Stimulated activated CD8-positive, alpha-beta memory T cell treated with anti-CD3 and anti-CD28 coated beads, Interleukin-7, amount 100 ng/mL, for 24 hours (primary cell): ENCODE measurements at places on chromosomes 16 and 17.

- no peak for DNase-seq
Measured at GRCh38 chr17:77999413-78000173, 41.1 kb downstream of the TNRC6C start.

DNA sequence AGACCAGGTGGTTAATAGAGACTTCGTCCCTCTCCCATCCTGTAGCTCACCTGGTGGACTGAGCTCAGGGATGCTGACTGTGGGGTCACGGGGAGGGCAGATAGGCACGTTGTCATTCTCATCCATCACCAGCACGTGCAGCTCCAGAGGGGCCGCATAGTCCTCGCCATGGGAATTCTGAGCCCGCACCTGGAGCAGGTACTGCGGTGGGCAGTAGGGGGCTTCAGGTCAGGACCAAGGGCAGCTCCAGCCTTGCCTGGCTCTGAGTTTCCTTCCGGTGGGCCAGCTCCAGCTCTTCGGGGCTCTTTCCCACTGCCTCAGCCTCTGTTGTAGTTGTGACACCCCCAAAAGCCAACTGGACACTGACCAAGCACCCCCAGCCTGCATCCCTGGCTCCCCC is 5.6 kb downstream of the CDH16 start:
- no peak for DNase-seq

- no peak for DNase-seq
Measured at GRCh38 chr17:13967416-13967815, 101.9 kb upstream of the COX10 start.

- DNase-seq = no peak
Measured at GRCh38 chr16:49641250-49641649, 214.7 kb downstream of the ZNF423 start.
